ENCODE measurements at places on chromosomes 3 and 15. TPM values are rescaled to one million over a fixed set of nuclear protein-coding genes. Genes with fewer than 3 reads are reported as not detected.

GRCh38 chr3:181710345-181711291, 1.1 kb upstream of the SOX2 start:
- no peak for DNase-seq

- no peak for DNase-seq
Observed at GRCh38 chr3:113485161-113485609, 29.8 kb downstream of the SPICE1 start.

DNA sequence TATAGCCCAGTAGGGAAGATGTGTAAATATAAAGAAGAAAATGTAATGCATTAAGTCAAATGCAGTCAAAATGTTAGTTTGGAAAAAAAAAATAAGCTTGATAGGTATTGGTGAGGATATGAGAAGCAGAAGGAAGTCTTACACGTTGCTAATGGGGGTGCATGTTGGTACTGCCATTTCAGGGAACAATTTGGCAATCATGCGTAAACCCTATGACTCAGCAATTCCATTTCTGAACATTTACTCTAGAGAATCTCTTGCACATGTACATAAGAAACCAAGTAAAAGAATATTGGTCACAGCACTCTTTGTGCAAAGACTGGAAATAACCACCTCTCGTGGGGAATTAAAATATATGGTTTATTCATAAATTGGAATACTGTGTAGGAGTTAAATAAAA, 35.5 kb upstream of the TIMP4 start:
- peak; percentile 52 for DNase-seq

DNA sequence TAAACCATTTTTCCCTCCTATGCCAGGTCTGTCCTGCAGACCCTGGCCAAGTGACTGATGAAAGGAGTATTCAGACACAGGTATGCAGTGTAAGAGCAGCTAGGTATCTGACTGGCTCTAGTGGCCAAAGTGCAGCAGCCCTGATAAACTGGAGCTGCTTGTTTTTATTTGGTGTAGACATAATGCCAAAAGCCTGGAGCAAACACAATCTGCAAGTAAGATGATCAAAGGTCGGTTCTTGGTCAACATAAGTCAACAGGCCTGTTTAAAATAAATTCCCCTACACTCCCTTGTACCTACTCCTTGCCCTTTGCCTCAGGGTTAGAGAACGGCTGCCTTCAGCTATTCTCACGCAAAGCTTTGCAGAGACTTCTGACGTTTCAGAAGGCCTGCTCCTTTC, 1003.1 kb downstream of the ZPLD1 start:
- no peak for DNase-seq

DNA sequence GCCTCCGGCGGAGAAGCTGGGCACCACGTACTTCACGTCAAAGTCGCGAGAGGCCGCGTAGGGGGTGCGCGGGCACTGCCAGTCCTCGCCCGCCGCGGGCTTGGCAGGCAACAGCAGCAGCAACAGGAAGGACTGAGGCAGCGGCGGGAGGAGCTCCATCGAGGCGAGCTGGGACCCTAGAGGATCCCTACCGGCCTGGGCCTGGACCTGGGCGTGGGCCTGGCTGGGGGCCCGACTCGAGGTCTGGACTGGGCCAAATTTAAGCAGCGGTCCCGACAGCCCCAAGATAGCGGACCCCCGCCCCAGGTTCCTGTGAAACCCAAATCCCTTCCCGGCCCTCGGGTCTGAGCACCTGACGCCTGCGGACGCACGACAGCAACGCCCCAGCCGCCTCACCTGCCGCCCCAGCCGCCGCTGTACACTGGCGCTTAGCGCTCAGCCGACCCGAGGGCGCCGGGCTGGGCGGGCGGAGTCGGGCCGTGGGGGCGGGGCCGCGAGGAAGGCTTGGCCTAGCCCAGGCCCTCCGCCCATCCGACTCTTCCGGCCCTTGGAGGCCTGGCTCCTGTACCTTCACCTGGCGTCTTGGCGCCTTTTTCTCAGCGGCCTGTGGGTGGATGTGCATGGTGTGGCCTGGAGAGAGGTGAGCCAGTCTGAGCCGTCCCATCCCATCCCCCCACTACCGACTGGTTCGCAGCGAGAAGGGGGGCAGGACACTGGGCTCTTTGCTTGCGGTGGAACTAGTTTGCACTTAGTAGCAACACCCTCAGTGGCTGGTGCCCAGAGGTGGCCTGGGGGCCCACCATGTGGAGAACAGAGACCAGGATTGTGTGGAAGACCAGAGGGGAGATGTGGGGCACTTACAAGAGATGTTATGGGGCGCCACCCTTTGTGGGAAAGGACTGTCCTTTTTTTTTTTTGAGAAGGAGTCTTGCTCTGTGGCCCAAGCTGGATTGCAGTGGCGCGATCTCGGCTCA, at the start of gene MST1R:
Gene MST1R (minus strand): TSS at position 423 of the 974 bp plus-strand sequence. CDS start 264 bp downstream, at position 159.
- peak; percentile 55 for DNase-seq

DNA sequence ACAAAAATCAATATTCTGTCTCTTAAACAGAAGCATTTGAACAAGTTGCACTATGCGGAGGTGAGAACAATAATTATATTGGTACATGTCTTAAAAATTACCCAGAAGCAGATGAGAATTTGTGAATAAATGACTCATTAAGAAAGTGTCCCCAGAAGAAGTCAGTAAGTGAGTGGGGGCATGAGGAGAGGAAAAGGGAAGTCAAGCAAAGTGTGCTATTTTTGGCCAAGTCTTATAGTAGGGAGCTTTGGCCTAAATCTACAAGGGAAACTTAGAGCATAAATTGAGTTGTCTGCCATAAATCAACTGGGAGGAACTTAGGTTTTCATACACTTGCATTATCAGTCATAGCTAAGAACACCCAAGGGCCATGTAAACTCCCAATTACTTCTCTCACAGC, 86.9 kb upstream of the SATB1 start:
- no peak for DNase-seq

GRCh38 chr3:115239717-115240116, 92.6 kb upstream of the ZBTB20 start:
- peak; percentile 99 for DNase-seq

GRCh38 chr3:23809840-23810342, 4.1 kb downstream of the UBE2E1 start:
- DNase-seq = peak; percentile 16

DNA sequence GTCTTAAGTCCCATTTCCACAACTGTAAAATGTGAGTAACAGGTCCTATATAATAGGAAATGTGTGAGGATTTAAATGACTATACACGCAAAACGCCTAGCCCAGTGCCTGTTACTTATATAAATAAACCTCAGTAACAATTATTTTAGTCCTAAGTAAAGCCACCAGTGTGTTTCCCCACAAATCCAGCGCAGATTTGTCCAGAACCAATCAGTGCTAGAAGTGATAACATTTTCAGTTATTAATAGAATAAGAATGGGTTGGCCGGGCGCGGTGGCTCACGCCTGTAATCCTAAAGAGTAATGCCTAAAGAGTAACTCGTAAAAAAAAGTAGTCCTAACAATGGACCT, 561 bp downstream of the RPAP1 start:
- no peak for DNase-seq

DNA sequence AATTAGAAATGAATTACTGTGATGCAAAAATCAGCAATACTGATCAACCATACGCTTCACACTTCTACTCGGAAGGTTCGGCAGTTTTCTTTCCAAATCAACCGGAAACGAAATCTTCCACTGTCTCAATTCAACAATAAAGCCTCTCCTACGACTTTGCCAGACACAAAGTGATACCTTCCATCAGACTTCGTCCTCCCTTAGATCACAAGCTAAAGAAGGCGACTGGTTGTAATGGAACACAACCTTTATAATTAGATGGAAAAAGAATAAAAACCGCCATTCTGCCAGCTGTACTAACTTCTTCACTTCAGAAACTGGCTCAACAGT, 618 bp downstream of the PARL start:
- DNase-seq = no peak

DNA sequence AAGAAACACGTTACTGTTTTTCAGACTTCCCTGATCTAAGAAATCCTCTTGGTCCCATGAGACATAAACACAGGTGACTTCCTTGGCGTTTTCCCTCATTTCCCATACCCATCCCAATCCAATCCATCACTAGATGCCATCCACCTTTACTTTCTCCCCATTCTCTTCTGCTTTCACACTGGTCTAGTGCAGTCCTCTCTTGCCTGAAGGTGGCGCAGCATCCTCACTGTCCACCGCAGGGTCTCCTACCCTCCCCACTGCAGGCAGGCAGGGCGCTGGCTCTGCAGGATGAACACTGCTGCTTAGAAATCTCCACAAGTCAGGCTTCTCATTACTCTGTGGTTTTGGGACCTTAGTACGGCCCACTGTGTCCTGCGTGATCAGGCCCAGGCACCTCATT, 58.2 kb downstream of the RAB7A start:
- peak; percentile 46 for DNase-seq

The PTPRG gene
- 26.0 TPM for total RNA-seq

The POC1A gene
- 3.7 TPM for total RNA-seq

The SOX14 gene
- not detected for total RNA-seq

The ITGA11 gene
- 12.9 TPM for total RNA-seq
